Aorta (tissue), 5 donors: ENCODE measurements at places on chromosomes 12 and 14. TPM values are rescaled to one million over a fixed set of nuclear protein-coding genes. Genes with fewer than 3 reads are reported as not detected.

The KLHDC1 gene
- 19.4 TPM for total RNA-seq

DNA sequence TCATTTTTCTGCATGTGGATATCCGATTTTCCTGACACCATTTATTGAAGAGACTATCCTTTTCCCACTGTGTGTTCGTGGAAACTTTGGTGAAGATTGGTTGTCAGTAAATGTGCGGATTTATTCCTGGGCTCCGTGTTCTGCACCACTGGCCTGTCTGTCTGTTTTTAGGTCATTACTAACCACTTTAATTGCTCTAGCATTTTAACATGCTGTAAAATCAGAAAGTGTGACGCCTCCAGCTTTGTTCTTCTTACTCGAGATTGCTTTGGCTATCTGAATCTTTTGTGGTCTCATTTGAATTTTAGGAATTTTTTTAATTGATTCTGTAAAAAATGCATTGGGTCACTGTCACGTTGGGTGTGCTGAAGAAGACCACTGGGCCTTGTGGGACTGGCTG is 1458.7 kb downstream of the AACS start:
- H3K27me3 ChIP-seq: no peaks in the 10 kb centered on the region
- DNase-seq: no peak
- H3K4me1 ChIP-seq: no peaks in the 10 kb centered on the region

DNA sequence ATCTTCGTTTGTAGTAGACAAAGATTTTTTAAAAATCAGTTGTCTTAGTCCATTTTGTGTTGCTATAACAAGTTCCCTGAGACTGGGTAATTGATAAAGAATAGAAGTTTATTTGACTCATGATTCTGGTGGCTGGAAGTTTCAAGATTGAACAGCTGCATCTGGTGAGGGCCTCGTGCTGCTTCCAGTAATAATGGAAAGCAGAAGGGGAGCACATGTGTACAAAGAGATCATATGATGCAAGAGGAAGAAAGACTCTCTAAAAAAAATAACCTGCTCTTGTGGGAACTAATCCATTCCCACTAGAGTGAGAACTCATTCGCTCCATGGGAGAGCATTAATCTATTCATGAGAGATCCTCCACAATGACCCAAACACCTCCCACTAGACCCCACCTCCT is 24.8 kb downstream of the MUCL1 start:
- no peaks in the 10 kb centered on the region for H3K4me1 ChIP-seq
- no peak overlapping the region for H3K27ac ChIP-seq
- H3K4me3 ChIP-seq: no peak overlapping the region
- H3K27me3 ChIP-seq: no peaks in the 10 kb centered on the region

GRCh38 chr12:53326460-53327185 is 5.2 kb upstream of the AAAS start:
- no peak for DNase-seq
- H3K27me3 ChIP-seq: no peaks in the 10 kb centered on the region
- peaks cover 4% of the 10 kb centered on the region for H3K4me1 ChIP-seq
- H3K36me3 ChIP-seq: no peaks in the 10 kb centered on the region
- no peak overlapping the region for H3K4me3 ChIP-seq
- no peak overlapping the region for H3K27ac ChIP-seq
